ENCODE measurements at places on chromosomes 12 and 14.

- no peak for DNase-seq
Measured at GRCh38 chr14:71905031-71905430, 27.2 kb upstream of the RGS6 start.

DNA sequence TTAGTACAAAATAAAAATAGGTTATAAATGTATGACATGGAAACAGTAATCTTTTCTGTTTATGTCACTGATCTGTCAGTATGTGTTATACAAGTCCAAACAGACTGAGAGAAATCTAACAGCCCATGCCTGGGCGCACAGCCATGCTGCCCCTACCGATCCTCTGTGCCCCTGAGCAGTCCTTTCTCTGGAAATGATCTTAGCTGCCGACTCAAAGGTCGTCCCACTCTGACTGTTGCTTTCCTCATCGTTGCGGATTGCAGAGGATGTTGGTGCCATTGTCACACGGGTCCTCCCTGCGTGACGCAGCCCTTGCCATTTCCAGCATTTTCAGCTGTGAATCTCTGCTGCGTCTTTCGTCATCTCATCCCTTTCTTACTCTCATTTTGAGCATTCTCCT is 82.9 kb upstream of the DYNC1H1 start:
- DNase-seq, result no peak

DNA sequence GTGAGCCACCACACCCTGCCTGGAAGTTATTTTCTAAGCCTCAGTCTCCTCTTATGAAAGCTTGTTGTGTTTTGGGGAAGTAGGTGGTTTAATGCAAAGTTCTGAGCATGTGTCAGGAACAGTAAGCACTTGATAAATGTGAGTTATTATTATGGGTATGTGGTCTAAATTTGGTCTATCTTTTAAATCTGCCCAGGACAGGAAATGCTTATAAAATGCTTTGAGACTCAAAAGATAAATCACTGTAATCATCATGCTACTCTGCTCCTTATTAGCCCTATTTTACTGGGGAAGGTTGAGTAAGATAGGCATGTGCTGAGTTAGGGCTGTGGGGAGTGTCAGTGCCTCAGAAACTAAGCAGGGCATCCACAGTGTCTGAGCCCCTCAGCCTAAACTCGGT is 13.1 kb upstream of the SRSF5 start:
- no peak for DNase-seq

DNA sequence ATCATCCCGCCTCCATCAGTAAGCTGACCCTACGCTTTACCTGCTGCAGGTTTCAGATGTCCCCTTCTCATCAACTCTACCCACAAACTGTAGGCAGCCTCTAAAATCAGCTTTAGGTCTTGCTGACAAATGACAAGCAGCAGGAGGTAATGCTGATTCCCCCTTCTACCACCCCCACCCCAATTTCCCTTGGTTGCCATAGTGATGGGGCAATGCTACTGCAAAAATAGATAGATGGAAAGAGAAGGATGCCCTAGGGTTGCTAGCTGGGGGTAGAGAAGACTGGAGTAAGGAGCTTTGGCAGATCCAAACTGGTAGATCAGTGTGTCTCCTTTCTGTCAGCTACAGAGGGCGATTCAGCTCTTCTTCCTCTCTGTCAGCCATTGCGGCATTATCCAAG is 19.8 kb upstream of the PDE1B start:
- DNase-seq, result no peak

DNA sequence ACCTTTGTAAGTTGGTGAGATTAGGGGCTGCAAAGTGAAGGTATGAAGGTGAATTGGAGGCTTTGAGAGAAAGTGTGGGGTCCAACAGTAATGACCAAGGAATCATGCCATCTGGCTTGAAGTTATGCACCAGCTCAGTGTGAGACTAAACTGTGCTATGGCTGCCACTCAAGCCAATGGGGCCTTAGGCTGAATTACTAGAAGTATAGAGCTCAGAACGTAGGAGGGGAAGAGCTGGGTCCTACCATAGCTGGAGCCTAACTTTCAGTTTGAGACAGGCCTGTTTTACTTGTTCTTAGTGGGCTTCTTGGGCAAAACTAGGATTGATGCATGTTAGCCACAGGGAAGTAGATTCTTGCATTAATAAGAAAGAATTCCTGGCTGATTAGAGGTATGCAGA is 194.0 kb downstream of the TSPAN9 start:
- DNase-seq, result no peak

GRCh38 chr14:55807053-55807880 is 227.3 kb downstream of the KTN1 start:
- no peak for DNase-seq

- DNase-seq, result peak; percentile 66
Measured at GRCh38 chr14:99546234-99546879, 57.6 kb downstream of the CCDC85C start.

- no peak for DNase-seq
Measured at GRCh38 chr14:102479777-102480176, 29.8 kb downstream of the ANKRD9 start.

GRCh38 chr12:2111826-2112225 is 59.0 kb downstream of the CACNA1C start:
- DNase-seq, result no peak

- DNase-seq, result peak; percentile 97
Measured at GRCh38 chr14:24135834-24136683, at the start of gene PSME1. PSME1 (plus strand) TSS chr14:24136194; CDS start chr14:24136263, 69 bp downstream.

DNA sequence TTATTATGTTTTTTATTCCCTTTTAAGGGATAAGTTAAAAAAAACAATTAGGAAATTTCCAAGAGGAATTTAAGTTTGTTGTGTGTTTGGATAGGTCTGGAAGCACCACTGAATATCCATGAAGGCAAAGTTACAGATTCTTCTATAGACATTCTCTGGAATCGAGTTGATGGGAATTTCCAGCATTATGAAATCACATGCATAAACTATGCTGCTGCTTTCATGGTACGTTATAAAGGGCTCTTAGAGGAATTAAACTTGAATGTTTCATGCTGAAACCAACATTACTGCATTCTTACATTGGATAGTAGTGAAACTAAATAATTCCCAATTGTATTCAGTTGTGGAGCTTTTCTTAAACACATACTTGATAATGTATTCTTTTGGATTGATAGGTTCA is 21.5 kb upstream of the PTPRQ start:
- DNase-seq, result no peak

All from D341Med (cell line).